ENCODE measurements at places on chromosomes 3 and 15.

DNA sequence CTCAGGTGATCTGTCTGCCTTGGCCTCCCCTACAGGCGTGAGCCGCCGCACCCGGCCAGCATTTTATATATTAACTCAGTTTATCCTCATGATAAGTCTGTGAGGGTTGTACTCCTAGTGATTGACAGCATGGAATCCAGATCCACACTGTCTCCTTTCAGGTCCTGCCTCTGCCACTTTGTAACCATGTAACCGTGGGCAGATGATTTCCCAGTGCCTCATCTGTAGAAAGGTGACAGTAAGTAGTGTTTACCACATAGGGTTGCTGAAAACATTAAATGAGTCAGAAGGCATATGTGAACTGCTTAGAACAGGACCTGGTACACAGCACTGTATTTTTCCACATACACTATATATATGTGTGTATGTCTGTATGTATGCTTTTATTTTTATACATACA lies 2.4 kb downstream of the FYTTD1 start:
- no peak for DNase-seq

DNA sequence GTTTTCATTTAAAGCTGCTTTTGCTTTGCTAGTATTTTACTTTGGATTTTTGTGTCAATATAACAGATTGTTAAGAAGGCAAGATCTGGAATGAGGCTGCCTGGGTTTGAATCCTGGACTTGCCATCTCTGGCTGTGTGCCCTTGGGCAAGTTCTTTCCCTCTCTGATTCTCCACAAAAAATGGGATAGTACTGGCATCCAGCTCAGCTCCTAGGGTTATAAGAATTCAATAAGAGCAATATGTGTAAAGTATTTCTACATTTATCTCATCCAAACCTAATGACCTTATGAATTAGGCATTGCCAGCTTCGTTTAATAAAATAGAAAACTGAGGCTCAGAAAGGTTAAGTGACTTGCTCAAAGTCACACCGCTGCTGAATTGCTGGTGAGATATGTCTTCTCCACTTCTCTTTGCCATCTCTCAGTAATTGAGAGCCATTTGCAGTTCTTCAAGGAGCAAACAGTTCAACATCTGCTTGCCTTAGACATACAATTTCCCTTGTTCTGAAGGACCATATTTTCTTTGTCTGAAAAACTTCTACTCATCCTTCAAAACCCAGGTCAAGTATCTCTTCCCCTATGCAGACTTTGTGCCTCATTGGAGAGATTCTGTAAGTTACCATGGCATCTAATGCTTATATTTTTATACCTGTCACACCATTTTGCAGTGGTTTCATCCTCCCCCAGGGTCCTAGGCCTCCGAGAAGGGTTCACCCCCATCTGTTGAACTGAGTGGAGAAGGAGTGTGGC lies 80.8 kb upstream of the TLE3 start:
- no peak for DNase-seq

GRCh38 chr3:42195879-42196330 lies 70.1 kb downstream of the CCK start:
- DNase-seq = no peak

DNA sequence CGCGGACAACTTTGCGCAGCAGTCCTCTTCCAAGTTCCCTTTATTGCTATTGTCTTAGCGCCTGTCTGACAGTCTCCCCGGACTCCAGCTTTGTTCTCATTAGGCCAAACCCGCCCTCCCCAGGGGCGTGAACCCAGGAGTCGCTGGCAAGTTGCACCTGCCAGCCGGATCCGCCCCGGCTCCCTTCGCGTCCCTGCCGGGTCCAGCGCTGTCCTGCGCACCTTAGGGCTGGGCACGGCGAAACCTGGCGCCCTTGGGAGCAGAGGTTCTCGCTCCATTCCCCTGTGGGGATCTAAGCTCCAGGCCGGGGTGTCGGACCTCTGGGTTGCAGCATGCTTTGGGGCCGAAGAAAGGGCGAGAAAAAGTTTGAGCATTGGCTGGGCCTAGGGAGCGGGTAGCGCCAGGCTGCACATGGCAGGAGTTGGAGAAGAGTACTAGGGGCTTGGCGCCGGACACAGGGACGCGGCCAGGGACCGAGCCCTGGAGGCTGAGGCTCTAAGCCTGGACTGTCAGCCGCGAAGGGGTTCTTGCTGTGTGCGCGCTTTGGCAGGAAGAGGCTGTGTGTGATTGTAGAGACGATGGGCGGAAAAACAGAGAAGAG lies 335.1 kb upstream of the THRB start:
- DNase-seq = no peak

DNA sequence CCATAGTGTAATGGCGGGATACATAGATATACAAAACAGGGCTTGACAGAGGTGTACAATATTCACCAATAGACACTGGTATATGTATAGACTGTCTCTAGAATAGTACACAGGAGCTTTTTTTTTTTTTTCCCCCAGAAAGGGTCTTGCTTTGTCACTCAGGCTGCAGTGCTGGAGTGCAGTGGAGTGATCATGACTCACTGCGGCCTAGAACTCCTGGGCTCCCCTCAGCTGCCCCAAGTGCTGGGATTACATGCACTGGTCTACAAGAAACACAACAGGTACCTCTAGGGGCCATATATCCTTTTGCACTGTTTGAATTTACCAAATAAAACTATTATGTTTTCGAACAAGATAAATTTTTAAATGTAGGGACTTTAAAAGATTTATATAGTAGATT lies 12.3 kb downstream of the RHOA start:
- no peak for DNase-seq

GRCh38 chr3:8780279-8780678 lies 10.9 kb upstream of the OXTR start:
- no peak for DNase-seq

DNA sequence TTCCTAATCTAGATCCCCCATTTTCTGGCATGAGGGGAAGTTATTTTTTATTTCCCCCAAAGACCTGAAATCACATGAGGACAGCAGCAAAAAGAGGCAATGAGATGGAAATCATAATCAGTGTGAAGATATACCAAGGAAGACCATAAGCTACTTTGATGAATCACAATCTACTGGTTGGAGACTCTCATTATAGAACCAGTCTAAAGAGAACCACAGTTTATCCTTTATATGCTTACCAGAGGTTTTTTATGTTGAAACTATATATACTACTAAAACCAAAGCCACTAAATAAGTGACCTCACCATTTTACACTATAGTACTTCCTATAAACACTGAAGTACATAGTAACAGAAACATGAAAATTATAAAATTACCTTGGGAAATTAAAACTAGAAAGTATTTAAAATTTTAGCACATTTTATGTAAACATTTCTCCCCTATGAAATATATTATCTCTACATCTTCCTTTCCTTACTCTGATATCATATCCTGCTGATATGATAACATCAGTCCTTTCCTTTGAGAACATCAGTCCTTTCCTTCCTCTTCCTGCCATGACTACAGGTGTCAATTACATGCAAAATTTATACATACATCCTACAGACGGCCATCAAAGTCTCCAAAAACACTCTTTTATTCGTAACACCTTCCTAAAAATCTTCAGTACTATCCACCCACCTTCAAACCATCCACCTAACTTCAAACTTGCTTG lies 71.8 kb downstream of the PHC3 start:
- no peak for DNase-seq

DNA sequence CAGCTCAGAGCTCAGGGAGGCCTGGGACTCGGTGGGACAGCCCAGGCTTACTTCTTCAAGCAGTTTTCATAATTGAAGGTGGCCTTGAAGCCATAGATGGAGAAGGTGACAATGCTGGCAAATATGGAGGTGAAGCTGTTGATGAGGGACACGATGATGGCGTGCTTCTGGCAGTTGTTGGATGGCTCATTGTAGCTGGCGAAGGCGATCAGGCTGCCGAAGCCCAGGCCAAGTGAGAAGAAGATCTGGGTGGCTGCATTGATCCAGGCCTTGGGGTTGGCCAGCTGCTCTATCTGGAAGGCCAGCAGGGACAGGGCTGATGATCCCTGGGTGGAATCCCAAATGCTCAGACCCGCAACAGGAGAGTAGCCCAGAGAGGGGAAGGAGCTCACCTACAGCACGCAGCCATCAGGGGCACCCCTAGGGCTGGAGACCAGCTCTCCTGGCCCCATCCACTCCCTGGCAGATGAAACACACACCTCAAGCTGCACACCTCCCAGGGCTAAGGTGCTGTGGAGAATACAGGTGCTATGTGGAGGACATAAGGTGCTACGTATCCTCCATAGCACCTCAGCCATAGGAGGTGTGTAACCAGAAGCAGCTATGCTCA lies 25.1 kb downstream of the SLC6A20 start:
- no peak for DNase-seq

DNA sequence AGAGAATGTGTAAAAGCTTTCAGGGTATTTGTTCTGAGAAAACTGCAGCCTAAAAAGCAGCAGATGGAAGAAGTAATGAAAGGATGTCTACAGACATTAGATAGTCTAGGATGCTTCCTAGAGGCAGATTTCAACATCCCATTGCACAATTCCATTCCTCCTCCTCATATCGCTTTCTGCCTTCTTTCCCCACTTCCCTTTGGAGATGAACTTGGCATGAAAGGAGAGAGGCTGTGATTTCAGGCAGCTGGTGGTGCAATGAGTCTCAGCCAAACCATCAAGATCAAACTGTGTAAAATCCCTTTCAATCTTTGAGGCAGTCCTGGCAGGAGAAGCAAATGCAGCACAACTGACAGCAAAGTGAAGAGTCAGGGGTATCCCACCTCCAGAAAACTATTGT lies 438.7 kb upstream of the KCNMB2 start:
- DNase-seq = no peak

DNA sequence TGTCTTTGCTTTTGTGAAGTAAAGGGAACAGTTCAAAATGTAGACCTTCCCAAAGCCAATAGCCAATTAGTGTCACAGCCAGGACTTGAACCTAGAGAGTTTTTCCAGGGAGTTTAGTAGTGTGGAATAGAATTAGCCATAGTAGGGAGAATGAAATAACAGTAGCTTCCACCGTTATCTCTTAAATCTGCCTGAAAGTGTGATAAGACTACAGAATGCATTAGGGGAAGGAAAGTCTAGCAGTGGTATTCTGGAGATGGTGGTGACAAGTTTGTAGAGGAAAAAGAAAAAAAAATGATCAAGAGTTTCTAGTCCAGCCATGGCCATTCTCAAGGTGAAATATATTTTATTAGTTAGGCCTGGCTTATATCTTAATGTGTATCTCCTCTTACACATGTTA lies 13.8 kb downstream of the ATP11B start:
- DNase-seq = no peak

DNA sequence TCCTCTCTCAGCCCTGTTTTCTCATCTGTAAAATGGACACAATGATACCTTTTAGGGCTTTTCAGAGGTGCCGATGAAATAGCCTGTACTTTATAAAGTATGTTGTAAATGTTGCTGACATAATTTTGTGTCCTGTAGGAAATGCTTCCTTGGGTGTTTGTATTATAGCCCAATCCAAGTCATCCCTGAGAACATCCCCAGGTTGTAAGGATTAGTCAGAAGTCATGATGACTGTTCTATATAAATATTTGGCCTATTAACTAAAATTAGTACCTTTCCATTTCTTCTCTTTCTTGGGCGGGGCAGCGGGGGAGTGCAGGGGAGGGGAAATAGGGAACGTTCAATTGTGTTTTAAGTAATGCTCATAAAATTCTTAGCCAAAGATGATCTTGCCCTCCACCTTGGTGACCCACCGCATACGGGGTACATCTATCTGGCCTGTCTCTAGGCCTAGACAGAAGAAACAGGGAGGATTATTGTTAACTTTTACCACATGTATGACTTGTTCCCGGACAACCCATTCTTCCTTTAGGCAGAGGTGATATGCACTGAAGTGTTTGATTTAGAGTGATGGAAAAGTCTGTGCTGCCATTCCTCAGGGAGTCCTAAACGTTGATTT lies 120.7 kb downstream of the VGLL4 start:
- DNase-seq = no peak

GRCh38 chr3:84789961-84790360 lies 168.8 kb upstream of the CADM2 start:
- DNase-seq = no peak

- no peak for DNase-seq
Observed at GRCh38 chr15:95541301-95541700, 789.2 kb upstream of the NR2F2 start.

DNA sequence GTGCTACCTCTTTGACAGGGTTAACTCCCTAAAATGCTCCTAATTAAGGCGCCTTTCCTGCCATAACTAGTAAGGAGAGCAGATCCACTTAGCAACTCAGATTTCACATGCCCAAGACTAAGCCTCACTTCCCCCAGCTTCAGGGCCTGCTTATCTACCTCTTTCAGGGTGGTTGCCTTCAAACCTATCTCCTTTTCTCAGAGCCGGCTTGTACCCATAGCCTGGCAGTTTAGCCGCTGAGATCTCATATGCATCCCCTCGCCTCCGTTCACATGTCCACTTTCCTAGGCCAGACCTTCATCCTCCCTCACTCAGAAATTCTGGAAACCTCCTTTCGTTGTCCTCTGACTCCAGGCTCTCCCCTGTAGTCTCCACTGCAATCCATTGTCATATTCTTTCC lies 1.0 kb upstream of the FSTL1 start:
- DNase-seq = no peak

- DNase-seq = no peak
Observed at GRCh38 chr3:171219258-171219657, 192.7 kb upstream of the SLC2A2 start.

DNA sequence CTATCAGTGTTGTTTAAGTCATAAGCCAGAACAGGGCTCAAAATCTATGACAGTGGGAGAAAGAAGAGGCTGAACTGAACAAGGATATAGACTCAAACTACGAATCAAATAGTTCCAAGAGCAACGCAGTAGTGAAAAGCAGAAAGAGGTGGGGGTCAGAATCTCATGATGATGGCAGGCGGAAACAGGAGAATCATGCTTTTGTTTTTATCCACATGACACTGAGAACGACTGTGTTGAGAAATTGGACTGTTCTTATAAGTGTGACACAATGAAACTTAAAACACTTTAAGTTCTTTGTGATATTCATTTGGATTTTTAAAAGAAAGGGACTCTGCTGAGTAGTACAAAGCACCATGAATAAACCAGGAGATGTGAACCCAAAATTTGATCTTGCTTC lies 309.4 kb downstream of the ULK4 start:
- no peak for DNase-seq

DNA sequence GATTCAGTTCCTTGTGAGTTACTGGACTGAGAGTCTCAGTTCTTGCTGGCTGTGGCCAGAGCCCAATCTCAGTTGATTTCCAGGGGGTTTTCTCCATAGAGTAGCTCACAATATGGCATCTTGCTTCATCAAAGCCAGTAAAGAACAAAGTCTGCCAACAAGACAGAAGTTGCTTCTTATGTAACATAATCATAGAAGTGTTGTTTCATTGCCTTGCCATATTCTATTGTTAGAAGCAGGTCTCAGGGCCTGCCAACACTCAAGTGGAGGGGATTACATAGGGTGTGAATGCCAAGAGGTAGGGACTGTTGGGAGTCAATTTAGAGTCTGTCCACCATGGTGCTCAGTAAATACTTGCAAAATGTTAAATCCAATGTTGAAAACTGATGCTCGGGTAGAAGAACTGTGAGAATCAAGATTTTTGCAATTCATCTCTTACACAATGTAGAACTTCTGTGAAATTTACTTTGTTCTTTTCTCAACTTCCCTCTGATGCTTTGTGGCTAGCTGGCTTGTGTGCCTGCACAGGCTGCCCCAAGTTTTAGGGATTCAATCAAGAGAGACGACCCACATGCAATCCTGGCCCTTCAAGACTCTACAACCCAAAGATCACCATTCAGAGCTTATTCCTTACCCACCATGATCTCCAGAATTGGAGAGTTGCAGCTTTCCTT lies 13.3 kb upstream of the PXYLP1 start:
- no peak for DNase-seq

All from activated T-helper 1 cell treated with anti-CD3 and anti-CD28 coated beads, Interleukin-2, amount 50 U/mL, for 16 hours (primary cell).